ENCODE measurements at places on chromosomes 7 and 10. TPM values are rescaled to one million over a fixed set of nuclear protein-coding genes. Genes with fewer than 3 reads are reported as not detected.

- H3K27me3 ChIP-seq, result peaks cover 2% of the 10 kb centered on the region
- no peak overlapping the region for H3K4me3 ChIP-seq
Observed at GRCh38 chr7:38291117-38291647, 17.7 kb upstream of the TARP start.

DNA sequence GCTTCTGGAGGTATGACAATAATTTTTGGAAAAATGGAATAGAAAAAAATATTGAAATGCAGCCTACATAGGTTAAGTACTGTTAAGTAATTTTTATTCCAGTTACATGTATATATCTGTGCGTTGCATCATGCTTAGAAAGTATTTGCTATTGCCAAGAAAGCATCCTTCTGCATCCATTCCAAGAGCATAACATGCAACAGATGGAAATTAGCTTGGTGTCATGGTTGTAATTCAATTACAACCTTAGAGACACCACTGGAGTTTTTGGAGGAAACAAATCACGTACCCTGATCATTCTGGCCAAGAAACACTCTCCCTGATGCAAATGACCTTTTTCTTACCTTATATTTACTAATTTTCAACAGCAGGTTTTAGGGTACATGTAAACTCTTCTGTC lies 1.7 kb downstream of the AKR1B1 start:
- H3K36me3 ChIP-seq, result peaks cover 2% of the 10 kb centered on the region
- peaks cover 9% of the 10 kb centered on the region for H3K4me1 ChIP-seq
- no peak overlapping the region for H3K27ac ChIP-seq
- H3K27me3 ChIP-seq, result no peaks in the 10 kb centered on the region
- no peak overlapping the region for H3K4me3 ChIP-seq

- peaks cover 18% of the 10 kb centered on the region for H3K4me1 ChIP-seq
- no peaks in the 10 kb centered on the region for H3K27me3 ChIP-seq
- no peaks in the 10 kb centered on the region for H3K36me3 ChIP-seq
- no peak for DNase-seq
Observed at GRCh38 chr7:80500325-80500724, 11.5 kb downstream of the GNAT3 start.

Gene TAS2R40
- total RNA-seq, result not detected

Gene NPFFR1
- not detected for total RNA-seq

Gene SYT15B
- 1.5 TPM for total RNA-seq

Gene CASP7
- 41.9 TPM for total RNA-seq
